ACHN (cell line): ENCODE measurements at places on chromosomes 1 and 21.

DNA sequence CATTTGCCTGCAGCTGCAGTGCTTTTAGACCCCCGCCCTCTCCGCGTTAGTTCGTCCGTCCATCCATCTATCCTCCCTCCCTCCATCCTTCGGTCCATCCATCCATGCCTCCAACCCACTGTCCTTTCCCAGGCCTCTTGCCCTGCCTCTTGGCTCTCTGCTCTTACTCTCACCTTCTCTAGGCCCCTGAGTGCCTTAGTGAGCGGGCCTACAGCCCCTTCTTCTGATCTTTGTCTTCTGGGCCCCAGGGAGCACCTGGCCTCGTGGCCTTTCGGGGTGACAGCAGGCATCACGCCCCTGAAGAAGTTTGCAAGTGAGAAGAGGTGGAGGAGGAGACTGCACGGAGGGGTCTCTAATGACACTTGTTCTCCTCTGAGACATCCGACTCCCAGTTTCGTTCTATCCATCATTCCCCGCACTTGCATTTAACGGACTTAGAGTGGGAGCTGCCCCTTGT lies 842 bp downstream of the ATXN7L2 start:
- no peak for DNase-seq

DNA sequence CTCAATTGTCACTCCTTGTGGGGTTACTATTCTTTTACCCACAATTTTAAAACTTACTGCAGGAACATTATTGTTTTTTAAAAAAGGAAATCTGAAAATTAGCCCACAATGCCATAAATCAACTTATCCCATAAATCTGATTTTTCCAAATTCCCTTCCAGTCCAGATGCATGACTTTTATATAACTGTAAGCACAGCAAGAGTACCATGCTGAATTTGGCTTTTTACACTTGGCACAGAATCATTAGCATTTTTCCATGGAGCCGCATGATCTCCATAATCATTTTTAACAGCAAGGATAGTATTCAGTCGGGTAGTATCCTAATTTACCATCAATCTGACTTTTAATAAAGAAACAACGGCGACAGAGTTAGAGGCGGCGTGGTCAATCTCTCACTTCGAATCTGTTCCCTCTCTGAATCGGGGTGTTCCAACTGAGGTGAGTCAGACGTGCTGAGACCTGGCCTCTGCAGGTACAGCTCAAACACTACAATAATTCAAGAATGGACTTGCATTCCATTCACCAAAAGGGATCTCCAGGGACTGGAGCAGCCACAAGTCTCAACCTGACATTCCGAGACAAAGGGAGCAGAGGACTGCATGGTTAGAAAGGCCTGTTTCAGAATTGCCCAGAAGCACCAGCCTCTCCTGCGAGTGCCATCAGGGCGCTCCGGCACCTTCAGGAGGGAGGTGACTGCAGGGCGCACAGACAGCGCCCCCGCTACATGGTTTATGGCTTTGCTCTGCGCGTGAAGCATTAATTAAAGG lies 48.9 kb downstream of the SLC66A1 start:
- no peak for DNase-seq

DNA sequence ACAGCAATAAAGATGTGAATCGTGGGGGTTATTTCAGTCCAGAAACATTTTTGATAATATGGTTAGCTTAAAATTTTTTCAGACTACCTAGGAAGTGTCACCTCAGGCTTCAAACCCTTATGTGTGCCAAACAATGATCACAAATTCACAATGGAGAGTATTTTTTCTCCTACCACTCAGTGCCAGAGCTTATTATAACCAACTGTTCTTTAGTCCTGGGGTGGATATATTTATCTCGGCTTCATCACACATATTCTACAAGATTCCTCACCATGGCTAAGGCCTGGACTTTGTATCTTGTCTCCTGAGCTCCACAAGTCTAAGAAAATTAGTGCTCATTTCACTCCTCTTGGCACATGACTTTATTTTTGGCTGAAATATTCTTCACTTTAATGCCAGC lies 629.1 kb downstream of the RWDD3 start:
- no peak for DNase-seq

- no peak for DNase-seq
These were observed 12.2 kb upstream of the CLSTN1 start for GRCh38 chr1:9835758-9836631.

GRCh38 chr1:170240409-170240808 lies 94.7 kb downstream of the NTMT2 start:
- no peak for DNase-seq

- DNase-seq, result peak; percentile 56
These were observed 732 bp downstream of the HS2ST1 start for GRCh38 chr1:86914998-86915736.

GRCh38 chr21:32316361-32317215 lies 17.9 kb downstream of the MRAP start:
- DNase-seq, result no peak

DNA sequence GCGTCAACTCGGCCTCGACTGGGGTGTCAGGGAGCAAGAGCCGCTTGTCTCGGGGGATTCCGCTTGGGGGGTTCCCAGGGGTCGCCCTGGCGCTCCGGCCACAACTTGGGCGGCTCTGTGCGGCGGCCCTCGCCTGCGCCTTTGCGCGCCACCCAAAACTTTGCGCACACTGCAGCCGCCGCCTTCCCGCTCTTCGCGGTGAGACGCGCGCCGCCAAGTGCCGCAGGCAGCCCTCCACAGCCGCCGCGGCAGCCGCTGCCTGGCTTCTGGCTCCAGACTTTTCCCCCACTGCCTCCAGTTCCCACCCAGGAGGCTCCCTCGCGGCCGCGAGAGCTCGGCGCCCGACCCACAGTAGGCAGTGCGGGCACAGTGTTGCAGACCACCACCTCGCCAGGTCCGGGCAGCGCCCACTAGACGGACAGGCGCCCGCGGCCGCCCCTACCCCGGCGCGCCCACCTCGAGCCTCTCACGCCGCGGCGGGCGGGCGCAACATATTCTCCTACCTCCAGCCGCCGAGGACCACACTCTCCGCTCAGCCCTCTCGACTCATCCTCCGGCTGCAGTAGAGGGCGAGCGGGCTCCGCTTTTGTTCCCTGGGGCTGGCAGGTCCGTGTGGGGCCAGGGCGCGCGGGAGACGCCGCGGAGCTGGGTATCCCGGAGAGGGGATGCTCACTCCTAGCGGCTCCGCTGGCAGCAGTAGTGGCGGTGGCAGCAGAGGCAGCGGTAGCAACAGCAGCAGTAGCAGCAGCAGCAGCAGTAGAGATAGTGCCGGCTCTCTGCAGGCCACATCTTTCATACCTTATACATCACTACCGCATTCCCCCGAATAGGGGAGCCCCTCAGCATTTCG lies 296.6 kb downstream of the OMA1 start:
- DNase-seq, result no peak

GRCh38 chr1:158830074-158830677 lies 975 bp upstream of the MNDA start:
- DNase-seq, result no peak

DNA sequence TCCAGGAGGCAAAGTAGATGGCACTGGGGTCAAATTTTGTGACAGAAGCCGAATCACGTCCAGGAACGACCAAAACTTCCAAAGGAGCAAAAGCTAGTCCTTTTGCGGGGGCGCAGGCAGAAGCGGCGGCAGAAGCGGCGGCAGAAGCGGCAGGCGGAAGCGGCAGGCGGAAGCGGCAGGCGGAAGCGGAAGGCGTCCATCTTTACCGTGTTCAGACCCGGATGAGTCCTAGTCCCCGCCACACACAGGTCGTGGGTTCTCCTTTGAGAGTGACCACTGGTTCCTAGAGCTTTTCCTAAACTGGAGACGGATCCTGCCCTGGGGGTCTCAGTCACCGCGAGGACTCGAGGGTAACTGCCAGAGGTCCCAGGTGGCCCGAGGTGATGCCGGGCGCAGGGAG lies 53.6 kb downstream of the POFUT2 start:
- no peak for DNase-seq

- no peak for DNase-seq
These were observed 78.3 kb upstream of the BARHL2 start for GRCh38 chr1:90795431-90795830.

DNA sequence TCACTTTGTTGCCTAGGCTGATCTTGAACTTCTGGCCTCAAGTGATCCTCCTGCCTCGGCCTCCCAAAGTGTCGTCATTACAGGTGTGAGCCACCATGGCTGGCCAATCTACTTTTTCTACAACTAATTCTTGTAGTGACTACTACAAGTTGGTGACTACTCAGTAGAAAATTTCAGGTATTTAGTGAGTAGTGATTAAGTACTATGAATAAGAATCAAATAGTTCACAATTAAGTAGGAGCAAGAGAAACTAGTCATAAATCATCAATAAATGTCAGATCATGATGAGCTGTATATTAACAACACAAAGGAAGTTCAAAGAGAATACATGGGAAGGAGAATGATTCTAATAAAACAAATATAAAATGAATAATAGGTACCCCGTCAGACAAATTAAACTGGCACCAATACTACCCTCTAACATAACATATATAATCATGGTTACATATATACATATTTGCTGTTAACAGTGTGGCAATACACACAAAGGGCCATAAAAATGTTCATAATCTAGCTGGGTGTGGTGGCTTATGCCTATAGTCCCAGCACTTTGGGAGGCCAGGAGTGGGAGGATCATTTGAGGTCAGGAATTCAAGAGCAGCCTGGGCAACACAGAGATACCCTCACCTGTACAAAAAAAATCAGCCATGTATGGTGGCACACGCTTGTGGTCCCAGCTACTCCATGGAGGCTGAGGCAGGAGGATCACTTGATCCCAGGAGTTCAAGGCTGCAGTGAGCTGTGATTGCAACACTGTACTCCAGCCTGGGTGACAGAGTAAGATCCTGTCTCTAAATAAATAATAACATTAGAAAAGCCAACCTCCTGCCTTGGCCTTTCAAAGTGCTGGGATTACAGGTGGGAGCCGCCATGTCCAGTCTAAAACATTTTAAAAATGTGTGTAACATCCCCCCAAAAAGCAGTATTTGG lies 19.1 kb downstream of the YY1AP1 start:
- no peak for DNase-seq

- DNase-seq, result no peak
These were observed 16.5 kb downstream of the PLA2G2D start for GRCh38 chr1:20102875-20103274.

GRCh38 chr1:38139738-38140487 lies 93.3 kb upstream of the POU3F1 start:
- DNase-seq, result no peak

DNA sequence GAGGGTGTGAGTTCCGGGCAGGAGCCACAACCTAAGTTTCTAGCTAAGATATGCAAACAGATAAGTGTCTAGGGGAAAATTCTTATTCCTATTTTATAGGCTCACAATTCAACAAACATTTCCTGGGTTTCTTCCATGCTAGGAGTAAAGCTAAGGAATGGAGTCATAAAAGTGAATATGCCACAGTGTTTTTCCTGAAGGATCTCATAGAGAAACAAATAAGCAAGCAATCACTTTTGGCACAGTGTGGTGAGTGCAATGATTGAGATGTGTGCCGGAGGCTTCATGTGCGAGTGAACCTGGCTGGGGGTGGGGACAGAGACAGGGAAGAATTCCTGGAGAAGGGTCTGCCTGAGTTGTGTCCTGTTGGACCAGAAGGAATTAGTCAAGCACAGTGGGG lies 147.4 kb downstream of the TENT5C start:
- no peak for DNase-seq

- DNase-seq, result no peak
These were observed 1.0 kb downstream of the LYST start for GRCh38 chr1:235865565-235866204.

DNA sequence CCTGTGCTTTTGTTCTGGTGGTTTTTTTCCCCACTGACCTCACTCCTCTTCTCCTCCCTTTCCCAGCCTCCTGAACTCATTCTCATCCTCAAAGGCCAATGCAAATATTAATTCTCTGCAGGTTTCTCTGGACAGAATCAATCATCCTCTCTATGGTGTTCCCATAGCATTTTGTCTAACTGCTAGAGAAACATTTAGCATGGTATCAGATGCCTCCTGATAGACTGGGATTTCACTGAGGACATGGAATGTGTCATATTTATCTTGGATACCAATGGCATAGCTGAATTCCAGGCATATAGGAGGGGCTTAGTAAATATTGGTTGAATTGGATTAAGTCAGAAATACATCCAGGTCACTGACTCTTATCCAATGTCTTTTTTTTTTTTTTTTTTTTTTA lies 46.1 kb upstream of the SRP9 start:
- no peak for DNase-seq

DNA sequence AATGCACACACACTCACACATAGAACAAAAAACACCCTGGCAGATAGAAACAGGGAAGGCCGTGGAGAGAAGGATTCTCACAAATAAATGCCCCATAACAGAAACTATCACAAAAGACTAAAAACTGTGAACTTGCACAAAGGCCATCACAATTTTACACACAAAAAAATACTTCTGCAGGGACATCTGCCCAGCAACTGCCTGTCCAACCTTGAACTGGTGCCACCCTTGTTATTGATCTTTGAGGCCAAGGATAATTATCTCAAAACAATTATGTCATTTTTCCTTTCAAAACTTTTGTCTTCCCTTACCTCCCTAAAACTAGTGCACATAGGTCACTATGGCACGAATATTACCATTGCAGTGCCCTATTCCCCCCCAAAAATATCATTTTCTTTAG lies 143.8 kb upstream of the KCTD3 start:
- DNase-seq, result no peak

GRCh38 chr1:5419501-5419900 lies 572.7 kb downstream of the NPHP4 start:
- no peak for DNase-seq

DNA sequence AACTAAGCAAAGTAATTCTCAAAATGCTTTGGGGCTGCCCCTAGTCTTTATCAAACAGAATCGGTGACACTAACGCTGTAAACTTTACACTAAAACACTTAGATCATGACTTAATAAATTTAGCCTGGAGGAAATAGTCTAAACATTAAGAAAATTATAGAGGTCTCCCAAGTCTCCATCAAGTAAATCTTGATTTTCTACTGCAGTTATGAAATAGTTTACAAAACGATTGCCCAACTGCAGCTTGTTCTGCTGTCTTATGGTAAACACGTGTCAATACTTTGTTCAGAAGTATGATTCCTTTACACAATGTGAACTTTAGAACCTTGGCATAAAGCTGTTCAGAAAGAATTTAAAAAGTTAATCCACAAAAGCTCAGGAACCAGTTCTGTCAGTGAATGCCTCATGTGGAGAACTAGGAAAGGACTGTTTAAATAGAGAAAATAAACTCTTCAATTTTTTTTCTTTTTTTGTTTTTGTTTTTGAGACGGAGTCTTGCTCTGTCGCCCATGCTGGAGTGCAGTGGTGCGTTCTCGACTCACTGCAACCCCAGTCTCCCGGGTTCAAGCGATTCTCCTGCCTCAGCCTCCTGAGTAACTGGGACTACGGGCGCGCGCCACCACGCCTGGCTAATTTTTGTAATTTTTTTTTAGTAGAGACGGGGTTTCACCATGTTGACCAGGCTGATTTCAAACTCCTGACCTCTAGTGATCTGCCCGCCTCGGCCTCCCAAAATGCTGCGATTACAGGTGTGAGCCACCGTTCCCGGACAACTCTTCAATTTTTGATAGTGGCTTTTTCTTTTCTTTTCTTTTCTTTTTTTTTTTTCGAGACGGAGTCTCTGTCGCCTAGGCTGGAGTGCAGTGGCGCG lies 1.6 kb downstream of the DDI2 start:
- peak; percentile 0 for DNase-seq
